ENCODE measurements at places on chromosomes 7 and 10.

- DNase-seq = no peak
Observed at GRCh38 chr7:113338071-113338696, 219.8 kb upstream of the SMIM30 start.

DNA sequence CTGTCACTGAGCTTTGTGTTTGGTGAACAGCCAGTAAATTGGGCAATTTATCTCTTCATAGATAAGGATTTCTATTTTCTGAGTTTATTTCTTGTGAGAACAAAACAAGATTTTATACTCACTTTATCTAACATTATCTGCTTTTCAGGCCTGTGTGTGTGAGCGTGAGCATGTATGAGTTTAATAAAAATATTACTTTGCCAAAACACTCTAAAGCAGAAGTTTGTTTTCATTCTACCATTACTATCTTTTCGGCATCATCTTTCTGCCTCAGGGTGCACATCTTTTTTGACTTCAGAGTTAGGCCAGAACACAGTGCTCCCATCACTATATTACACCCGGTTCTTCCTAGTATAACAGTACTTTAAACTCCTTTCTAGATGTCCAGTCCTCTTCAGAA, 13.0 kb downstream of the ZWINT start:
- no peak for DNase-seq

DNA sequence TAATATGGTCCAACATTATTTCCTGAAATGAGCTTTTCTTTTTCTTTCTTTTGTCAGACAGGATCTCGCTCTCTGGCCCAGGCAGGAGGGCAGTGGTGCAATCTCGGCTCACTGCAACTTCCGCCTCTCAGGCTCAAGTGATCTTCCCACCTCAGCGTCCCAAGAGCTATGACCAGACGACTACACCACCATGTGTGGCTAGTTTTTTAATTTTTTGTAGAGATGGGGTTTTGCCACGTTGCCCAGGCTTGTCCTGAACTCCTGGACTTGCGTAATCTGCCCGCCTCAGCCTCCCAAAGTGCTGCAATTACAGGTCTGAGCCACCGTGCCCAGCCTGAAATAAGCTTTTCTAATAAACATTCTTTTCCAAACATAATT, 48.6 kb downstream of the CUL2 start:
- no peak for DNase-seq

DNA sequence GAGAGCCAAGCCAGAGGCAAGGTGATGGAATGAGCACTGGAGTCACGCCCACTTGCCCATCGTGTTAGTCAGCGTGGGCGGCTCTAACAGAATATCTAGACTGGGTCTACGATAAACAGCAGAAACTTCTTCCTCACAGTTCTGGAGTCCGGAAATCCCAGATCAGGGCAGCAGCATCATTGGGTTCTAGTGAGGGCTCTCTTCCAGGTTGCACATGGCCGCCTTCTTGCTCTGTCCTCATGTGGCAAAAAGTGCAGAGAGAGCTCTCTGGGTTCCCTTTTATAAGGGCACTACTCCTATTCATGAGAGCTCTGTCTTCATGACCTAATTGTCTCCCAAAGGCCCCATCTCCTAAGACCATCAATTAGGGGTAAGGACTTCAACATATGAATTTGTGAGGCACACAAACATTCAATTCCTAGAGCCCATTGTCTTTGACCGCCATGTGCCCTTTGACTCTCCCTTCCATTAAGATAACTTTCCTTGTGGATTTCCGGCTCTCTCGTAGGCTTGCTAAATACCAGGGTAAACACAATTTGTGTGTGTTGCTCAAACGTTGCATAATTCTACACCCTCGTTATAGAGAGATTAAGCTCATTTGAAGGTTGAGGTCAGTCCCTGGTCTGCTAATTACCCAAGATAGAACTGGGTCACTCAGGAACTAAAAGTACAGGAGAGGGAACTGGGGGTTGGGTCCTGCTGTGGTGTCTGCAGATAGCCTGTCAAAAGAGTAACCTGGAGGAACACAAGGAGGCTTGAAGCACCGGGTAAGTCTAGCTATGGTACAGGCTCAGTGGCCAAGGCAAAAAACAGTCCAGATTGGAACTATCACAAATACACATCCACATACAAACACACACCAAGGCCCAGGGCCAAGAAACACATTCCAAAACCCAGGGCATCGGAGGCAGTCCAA, 28.7 kb upstream of the USP6NL start:
- no peak for DNase-seq

- DNase-seq = no peak
Observed at GRCh38 chr7:129617652-129618051, 6.1 kb downstream of the NRF1 start.

- DNase-seq = peak; percentile 93
Observed at GRCh38 chr7:44637788-44638594, 31.6 kb downstream of the OGDH start.

All from PC-9 (cell line).